ENCODE measurements at places on chromosomes 12 and 14.

GRCh38 chr14:63524537-63525155 lies 18.5 kb downstream of the PPP2R5E start:
- DNase-seq: no peak

GRCh38 chr12:91954747-91955146 lies 190.9 kb downstream of the BTG1 start:
- DNase-seq: no peak

DNA sequence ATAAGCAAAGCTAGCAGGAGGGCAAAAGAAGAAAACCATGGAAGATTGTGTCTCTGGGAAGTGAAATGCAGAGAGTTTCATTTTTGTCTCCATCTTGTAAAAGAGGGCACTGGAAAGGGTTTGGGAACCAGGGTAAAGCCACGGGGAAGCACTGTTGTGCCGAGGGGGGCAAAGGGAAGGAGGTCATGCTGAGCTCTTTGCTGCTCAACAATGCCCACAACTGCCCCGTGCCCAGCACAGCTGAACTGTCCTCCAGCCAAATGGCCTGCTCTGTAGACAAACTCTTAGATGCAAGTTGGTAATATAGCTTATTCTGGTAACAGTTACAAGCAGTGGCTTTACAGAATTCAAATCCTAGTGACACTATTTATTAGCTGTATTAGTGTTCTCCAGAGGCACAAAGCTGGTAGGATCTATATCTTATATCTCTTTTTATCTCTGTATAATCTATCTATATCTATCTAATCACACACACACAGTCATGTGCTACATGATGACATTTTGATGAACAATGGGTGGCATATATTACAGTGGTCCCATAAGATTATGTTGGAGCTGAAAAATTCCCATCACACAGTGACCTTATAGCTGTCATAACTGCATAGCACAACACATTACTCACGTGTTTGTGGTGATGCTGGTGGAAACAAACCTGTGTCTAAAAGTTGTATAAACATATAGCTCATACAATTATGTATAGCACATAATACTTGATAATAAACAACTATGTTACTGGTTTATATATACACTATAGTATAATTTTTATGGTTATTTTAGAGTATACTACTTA lies 203.4 kb upstream of the DDHD1 start:
- DNase-seq: no peak

GRCh38 chr12:22115711-22116110 lies 69.7 kb downstream of the CMAS start:
- DNase-seq: no peak

DNA sequence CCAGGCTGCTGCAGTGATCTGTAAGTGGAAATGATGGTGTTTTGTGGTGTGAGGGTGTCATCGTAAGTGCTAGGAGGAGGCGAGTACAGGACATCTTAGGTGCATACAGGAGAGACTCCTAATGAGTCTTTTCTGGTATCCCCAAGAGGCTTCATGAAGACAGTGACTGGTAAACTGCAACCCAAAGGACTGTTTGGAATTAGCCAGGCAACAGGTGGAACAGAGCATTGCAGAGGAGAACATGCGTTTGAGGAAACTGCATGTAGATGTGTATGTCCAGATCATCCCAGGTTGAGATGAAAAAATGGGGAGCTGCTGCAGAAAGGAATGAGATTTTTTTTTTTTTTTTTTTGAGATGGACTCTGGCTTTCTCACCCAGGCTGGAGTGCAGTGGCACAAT lies 5.4 kb downstream of the ACAD10 start:
- DNase-seq: no peak
